ENCODE measurements at places on chromosomes 16 and 17.

GRCh38 chr16:17836868-17837602, 366.3 kb upstream of the XYLT1 start:
- DNase-seq = no peak

DNA sequence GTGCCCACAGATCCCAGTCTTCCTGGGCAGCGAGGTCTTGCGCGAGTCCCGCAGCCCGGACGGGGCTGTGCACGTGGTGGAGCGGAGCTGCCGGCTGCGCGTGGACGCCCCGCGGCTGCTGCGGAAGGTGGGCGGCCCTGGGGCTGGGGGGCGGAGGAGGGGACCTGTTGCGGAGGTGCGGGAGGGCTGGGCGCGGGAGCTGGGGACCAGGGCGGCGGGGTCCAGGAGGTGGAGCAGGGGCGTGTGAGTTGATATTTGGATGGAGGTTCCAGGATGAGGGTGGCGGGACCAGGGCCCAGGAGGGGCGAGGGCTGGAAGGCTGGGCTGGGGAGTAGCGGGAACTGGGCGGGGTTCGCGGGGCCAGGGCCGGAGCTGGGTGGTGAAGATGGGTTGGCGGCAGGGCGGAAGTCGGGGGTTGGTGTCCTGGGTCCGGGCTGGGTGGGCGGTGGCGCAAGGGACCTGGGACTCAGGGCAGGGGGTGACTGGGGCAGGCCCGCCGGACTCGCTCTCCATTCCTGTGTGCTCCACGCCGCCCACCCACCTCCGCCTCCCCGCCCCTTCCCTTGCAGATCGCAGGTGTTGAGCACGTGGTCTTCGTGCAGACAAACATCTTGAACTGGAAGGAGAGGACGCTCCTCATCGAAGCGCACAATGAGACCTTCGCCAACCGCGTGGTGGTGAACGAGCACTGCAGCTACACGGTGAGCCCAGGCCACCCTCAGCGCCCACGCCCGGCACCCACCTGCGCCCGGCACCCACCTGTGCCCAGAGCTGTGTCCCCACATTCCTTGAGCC, 29.6 kb downstream of the SEC14L5 start:
- DNase-seq = no peak

- no peak for DNase-seq
Observed at GRCh38 chr16:71201556-71201955, 29.0 kb downstream of the HYDIN start.

DNA sequence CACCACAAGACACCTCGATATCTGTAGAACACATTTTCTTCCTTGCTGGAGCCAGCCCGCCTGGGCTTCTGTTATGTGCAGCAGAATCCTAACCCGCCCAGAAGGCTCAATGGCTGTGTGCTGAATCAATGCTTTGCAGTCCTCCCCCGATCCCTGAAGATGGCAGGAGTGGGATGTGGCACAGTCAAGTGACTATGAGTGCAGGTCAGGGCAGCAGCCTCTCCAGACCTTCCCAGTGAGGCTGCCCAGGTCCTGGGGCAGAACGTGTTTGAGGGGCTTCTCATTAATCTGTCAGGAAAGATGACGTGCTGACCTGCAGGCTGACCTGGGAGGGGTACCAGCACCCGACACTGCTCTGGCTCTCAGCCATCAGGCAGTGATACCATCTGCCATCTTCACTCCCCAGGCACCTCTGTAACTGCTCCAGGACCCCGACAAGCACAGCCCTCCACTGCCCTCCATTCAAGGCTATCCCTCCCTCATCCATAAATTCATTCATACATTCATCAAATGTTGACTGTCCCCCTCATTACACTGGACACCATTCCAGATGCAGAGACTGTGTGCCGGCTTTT, 35.2 kb downstream of the LRRC75A start:
- DNase-seq = no peak

DNA sequence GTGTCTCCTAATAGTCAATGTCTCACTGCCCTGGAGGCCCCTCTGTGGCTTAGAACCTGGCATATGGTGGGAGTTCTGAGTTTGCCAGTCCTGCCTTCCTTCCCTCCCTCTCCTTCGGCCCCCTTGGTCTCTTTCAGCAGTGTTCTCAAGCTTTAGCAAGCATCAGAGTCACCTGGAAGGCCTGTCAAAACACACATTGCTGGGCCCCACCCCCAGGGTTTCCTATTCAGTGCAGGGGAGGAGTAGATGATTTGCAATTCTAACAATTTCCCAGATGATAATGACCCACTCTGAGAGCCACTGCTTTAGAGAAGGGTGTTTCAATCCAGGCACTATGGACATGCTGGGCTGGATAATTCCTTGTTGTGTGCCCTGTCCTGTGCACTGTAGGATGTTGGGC, 26.4 kb upstream of the TMEM220 start:
- DNase-seq = no peak

GRCh38 chr16:48511071-48511540, 98.9 kb downstream of the N4BP1 start:
- no peak for DNase-seq

DNA sequence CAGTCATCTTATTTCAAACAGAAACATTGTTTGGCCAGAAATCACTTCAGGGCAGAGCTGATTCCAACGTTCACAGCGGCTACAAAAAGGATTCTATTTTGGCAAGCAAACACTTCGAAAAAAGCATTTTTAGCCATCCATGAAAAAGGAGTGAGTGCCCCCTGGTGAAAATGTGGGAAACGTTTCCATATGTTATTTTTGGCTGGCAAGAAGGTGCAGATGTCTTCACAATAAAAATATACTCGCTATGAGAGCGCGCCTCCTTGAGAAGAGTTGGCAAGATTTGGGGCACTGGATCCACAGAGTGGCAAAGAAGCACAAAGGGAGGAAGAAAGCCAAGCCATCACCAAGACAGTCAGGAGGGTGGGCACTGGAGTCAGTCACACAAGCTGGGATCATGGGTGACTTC, 191.1 kb downstream of the CHD9NB start:
- DNase-seq = no peak

GRCh38 chr17:9893411-9894012, 11.6 kb downstream of the RCVRN start:
- no peak for DNase-seq

- DNase-seq = no peak
Observed at GRCh38 chr16:4347765-4348509, 3.2 kb downstream of the PAM16 start.

- DNase-seq = no peak
Observed at GRCh38 chr17:28365487-28365886, 488 bp upstream of the SEBOX start.
